ENCODE measurements at places on chromosomes 5 and 9.

DNA sequence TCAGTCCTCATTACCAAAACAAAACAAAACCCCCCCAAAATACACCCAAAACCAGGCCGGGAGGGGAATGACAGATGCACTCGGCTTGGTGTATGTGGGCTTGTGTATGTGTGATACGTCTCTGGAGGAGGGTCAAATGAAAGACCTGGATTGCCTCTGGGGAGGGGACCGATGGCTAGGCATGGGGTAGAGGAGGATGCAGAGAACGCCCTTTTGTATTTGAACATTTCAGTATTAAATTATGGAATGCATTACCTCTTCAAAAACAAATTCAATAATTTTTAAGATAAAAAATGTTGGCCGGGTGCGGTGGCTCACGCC, 61.4 kb downstream of the LMX1B start:
- DNase-seq, result no peak

- no peak for DNase-seq
Observed at GRCh38 chr9:32906213-32906612, 95.2 kb downstream of the APTX start.

- no peak for DNase-seq
Observed at GRCh38 chr5:151081431-151082281, 822 bp upstream of the TNIP1 start.

DNA sequence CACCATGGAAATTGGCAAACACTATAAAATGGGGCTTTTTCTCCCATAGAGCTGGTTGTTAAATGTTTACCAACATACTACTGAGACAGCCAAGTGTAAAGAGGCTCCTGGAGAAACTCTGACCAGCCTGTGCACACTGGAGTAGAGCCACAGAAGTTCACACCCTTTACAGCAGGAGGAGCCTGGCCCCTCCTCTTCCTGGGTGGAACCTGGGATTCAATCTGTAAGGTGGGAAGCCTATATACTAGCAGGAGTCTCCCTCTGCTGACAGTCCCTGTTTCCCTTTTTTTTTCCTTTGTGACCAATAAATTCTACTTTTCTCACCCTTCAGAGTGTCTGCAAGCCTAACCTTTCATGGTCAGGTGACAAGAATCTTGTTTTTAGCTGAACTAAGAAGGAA, 10.4 kb upstream of the SLC30A5 start:
- no peak for DNase-seq

- no peak for DNase-seq
Observed at GRCh38 chr9:137008312-137008711, 11.9 kb upstream of the CLIC3 start.

DNA sequence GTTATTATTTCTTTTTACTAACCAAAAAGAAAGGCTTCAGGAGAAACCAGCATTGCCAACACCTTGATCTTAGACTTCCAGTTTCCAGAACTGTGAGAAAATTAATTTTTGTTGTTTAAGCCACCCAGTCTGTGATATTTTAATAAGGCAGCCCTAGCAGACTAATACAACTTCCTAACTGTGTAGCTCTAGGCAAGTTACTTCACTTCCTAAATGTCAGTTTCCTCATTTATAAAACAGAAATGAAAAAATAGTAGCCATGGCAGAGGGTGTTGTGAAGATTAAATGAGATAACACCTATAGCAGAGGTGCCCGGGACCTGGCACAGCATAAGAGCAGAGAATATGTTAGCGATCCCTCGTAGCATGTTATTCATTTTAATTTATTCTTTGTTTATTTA, 66.6 kb upstream of the HAND1 start:
- DNase-seq, result no peak

- no peak for DNase-seq
Observed at GRCh38 chr9:72646061-72646460, 124.7 kb downstream of the TMC1 start.

DNA sequence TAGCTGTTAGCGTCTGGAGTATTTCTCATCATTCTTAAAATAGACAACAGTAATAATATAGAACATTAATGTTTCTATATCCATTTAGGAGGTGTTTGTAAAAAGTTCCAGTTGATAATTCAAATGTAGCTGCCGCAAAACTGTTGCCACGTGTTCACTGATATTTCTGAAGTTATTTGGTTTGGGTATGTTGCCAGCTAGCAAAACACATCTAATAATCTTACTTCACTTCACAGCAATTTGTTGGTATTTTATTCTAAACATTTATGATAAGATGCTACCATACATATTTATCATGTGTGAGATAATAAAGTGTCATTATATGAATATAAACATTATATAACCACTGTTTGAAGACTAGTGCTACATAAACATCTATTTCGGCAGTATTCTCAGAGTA, 101.6 kb downstream of the CDH12 start:
- no peak for DNase-seq

- peak; percentile 18 for DNase-seq
Observed at GRCh38 chr5:42057254-42057690, 132.2 kb downstream of the FBXO4 start.

DNA sequence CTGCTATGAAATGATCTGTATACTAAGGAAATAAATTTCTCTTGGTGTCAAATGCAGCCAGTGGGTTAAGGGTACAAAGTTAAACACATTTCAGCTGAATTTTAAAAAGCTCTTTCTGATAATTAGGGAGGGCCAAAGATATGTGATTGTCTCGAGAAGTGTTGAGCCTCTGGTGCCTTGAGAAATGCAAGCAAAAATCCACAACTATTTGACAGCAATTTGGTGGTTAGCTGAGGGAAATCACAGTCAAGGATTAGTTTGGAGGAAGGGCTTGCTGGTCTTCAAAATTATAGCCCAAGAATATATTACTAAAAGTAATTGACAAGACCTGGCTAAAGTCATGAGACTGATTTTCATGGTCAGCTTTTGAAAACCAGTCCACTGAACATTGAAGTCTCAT, 255.7 kb upstream of the PPP1R2B start:
- no peak for DNase-seq

- no peak for DNase-seq
Observed at GRCh38 chr5:6161257-6161656, 217.1 kb downstream of the MED10 start.

DNA sequence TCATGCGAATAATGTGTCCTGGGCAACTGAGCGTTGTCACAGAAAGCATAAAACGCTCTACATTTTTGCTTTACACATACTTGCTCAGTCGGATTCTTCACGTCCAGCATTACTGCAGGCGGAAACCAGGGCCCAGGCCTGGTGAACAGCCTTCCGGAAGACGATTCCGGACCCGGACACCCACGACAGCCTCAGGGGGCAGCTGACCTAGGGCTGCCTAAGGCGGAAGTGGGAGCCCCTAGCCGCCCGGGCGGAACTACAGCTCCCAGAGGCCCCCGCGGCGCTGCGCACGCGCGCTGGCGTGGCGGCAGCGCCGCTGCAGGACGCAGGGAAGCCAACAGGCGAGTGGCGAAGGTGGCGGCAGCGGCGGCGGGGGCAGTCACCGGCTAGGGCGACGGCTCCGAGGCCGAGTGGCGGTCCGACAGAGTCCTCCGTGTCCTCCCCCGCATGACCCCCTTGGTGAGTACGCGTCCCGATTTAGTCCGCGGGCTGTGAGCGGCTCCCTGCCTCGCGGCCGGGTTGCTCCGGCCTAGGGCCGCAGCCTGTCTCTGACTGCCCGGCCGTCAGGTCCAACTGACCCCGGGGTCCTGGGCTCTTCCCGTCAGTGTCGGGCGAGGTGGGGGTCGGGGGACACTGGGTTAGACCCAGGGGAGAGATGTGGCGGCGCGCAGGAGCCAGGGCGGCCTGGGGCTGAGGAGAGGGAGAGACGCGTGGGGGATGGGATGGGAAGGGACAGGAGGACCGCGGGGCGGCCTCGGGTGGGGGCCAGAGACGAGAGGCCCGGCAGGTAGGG, at the start of gene GAPVD1:
TSS of gene GAPVD1 (plus strand) at position 326 of the 793 bp plus-strand sequence. CDS start 37,096 bp downstream, outside the sequence.
- peak; percentile 77 for DNase-seq

DNA sequence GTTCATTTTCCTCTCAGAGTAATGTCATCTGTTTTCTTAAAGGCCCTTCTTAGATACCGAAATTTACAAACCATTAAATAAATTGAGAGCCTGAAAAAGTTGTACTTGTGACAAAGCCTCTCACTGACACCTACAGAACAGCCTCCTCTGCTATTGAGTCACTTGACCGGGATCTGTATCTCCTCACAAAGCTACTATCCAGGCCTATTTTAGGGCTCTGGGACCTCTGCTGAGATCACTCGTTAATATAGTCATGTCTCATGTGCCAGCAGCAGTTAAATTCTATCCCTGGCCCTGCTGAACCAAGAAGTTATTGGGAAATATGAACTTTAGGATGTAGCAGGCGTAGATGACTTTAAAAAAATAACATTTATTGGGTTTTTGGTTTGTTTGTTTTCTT, 31.1 kb downstream of the FBXO38 start:
- no peak for DNase-seq

GRCh38 chr9:112224401-112225289, 49.5 kb upstream of the SUSD1 start:
- no peak for DNase-seq

GRCh38 chr9:100485196-100485595, 12.2 kb downstream of the TMEFF1 start:
- no peak for DNase-seq

DNA sequence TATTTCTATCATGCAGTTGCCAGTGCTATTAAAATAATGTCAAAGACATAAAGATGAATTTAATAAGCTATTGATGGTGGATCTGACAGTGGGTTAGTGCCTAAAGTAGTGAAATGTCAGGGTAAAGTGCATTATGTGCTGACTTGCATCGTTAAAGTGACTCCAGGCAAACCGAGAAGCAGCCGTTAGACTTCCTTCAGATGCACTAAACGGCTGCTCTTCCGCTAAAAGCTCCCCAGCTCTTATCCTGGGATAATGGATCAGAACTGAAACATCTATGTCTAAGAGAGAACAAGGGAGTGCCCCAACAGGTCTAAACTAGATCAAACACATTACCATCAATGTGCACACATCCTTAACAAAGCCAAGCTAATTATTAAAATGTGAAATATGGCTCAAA, 468.2 kb downstream of the NTRK2 start:
- DNase-seq, result no peak
